ENCODE measurements at places on chromosomes 12 and 14.

DNA sequence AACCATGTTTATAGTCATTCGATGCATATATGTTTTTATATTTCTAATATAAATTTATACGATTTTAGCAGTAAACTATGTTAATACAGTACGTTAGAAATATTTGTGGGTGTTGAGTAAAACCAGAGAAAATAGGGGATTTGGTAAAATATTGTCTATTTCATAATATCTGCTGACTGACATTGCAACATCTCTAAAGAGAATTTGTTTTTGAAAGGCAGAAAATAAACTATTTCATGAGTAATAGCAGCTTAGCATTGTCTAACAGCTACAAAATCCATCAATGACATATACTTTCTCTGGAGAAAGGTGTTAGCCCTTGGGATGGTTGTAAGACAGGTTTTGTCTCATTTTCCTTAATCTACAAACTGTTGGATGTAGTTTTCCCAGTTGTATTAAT is 144.9 kb downstream of the PDE3A start:
- no peak for DNase-seq

GRCh38 chr14:71395151-71395604 is 487.9 kb downstream of the PCNX1 start:
- no peak for DNase-seq

- no peak for DNase-seq
Measured at GRCh38 chr12:55642267-55642666, 5.6 kb downstream of the OR10P1 start.

DNA sequence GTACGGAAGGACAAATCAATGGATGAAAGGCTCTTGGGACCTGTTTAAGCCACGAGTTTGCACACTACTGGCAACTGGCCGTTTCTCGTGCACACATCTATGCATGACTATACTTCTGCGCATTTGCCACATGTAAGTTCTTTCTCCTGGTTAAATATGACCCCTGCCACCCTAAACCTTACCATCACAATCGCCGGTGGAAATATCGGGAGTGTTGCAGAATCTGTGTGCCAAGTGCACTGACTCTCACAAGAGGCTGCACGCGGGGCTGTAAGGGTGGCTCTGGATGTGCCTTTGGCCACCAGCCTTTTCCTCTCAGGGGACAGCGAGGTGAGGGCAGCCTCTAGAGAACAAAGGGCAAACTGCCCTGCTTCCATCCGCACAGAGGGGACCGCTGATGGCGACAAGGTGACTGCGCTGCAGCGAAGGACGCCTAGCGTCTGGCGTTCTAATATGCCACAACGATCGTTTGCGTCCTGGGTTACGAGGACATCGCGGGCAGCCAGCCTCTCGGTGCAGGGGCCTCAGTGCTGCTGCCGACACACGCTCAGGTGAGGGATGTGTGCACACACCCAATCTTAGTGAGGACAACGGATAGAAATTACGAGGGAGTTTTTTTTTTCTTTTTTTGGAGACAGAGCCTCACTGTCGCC is 232.2 kb downstream of the PCNX1 start:
- DNase-seq, result no peak

DNA sequence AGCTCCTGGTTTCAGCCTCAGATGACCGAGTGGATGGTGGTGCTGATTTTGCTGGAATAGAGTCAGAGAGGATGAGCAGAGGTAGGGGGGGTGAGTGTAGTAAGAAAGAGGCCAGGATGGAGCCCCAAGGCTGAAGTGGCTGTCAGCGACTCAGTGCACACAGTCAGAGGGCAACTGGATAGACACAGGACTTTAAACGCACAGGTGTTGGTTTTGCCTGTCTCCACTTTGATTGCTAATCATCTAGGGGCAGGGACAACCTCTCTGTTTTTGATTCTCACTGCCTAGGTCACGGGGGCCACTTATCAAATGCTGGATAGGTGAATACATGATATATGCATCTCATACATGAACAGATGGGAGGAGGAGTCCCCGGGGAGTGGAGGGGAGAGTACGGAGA is 99.5 kb downstream of the EGLN3 start:
- DNase-seq, result no peak

GRCh38 chr12:123034022-123034541 is 53.6 kb downstream of the ARL6IP4 start:
- no peak for DNase-seq

- no peak for DNase-seq
Measured at GRCh38 chr14:54922598-54922997, 20.0 kb upstream of the GCH1 start.

DNA sequence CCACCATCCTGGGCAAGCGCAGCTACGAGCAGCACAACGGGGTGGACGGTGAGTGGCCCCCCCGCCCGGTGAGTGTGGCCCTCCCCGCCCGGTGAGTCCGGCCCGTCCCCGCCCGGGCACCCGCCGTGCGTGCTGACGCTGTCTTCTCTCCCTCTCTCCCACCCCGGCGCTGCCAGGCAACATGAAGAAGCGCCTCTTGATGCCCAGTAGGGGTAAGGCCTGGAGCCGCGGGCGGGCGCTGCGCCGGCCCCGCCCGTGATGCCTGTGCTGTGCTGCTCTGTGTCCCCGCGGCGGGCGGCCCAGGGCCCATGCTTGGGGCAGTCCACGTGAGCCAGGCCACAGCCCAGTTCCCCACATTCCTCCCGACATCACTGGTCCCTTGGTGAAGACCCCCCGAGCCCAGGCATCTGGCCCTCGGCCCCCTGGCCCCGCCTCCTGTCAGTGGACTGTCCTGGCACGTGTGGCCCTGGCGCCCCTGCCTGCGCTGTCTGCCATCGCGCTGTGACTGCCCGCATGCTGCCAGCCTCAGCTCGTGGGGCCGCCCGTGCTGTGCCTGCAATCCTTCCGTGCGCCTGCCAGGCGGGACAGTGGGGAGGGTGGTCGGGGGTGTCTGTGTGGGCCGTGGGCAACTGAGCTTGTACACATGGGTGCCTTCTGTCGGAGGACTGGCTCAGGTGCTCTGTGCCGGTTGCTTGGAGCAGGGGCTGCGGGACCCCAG is 7.9 kb upstream of the CRIP2 start:
- DNase-seq, result no peak

- DNase-seq, result no peak
Measured at GRCh38 chr12:109020796-109021380, at the start of gene SVOP. SVOP (minus strand) TSS chr12:109021068; CDS start chr12:109020868, 200 bp downstream.
